Effector CD4-positive, alpha-beta T cell (primary cell): ENCODE measurements at places on chromosomes 4 and X.

DNA sequence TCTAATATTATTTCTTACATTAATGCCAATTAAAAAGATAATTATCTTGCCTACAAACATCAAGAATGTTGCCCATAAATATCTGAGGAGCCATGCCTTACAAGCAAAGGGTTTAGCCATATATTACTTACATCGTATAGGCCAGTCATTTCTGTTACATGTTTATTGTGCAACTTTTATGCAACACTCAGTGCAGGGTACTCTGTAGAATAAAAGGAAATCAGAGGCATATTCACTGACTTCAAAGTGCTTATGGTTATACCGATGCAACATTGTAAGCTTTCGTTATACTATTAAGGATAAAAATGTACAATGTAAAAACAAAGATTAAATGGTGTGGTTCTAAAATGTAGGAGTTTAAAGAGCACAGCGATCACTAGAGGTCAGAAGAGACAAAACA lies 315.9 kb downstream of the PCDH10 start:
- no peak for DNase-seq

GRCh38 chr4:80112236-80112635 lies 39.2 kb upstream of the ANTXR2 start:
- no peak for DNase-seq

DNA sequence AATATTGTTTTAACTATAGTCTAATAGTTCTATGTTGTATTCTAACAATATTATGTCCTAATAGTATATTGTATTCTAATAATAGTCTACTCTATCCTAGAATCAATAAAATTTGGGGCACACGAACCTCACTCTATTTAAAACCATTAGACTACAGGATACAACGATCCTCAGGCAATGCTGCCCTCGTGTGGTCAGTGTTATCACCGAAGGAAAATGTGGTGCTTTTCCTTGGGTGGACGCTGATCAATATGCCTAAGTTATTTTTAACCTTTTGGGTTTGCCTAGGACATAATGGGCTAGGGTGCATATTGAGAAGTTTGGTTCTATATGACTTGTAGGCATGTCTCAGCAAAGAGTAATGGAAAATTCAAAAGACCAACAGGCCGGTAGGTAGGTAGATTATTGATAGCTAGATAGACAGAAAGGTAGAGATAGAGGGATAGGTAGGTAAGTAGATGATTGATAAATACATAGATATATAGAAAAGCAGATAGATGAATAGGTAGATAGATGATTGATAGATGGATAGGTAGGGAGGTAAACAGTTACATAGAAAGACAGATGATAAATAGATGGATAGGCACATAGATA lies 75.1 kb downstream of the PRKX start:
- peak; percentile 23 for DNase-seq

DNA sequence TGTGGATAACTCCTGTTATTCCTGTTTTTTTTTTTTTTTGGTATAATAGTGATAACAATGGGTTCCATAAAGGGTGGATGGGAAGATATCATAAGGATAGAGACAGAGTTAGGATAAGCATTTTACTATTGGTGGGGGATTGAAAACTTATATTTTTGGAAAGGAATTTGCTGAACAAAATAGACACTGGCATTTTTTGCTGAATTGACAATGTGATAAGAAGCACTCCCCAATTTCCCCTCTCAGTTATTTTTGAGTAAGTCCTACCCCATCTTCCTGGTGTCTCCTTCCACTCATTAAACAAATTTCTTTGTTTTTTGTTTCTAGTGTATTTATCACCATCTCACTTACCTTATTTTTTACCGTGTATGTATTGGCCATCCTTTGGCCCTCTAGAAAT lies 55.8 kb downstream of the AMELX start:
- no peak for DNase-seq

GRCh38 chrX:38079463-38079862 lies 73.1 kb downstream of the SYTL5 start:
- no peak for DNase-seq

DNA sequence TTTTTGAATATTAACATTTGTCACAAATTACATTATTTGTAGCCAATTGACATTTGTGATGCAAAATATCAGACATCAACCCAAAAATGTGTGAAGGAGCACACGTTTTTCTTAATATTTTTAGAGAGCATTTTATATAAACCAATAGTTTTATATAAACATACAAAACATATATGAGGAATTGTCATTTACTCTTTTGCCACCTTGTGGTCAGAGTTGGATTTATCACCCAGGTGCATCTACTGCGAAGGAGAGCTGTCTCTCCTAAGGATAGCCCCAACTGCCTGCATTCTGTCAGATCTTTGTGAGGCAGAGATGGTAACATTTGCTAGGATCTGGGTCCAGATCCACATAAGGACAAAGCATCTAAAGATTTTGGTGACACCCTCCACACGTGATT lies 2.5 kb upstream of the USP27X start:
- DNase-seq: no peak

DNA sequence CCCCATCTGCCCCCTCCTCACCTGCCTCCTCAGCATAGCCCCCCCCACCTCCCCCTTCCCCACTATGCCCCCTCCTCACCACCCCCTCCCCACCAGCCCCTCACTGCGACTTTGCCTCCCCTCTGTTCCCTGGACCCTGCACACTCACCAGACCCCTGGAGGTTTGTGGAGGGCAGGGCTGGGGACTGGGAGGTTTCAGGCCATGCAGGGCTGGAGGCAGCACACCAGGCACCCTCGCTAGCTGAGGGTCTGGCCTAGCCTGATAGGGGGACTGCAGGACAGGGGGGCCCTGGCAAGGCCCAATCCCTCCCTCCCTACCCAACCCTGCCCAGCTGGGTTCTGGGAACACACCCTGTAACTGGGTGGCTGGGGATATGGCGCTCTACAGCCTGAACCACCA lies 28.0 kb downstream of the TACC3 start:
- DNase-seq: no peak

DNA sequence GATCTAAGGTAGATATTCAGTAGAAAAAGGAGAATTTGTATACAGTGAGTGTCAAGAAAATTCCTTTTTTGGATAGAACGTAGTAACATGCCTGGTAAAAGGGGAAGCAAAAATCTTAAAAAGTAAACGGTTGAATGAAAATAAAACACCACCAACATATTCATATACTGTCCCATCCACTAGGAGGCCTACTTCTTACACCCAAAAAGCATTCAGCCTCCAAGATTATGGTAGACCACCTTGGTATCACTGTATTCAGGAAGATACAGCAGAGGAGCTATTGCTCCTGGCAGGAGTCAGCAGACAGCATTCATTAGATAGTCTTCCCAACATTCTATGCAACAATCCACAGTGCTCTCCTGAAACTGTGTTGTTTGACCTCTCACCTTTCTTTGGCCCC lies 274.6 kb upstream of the MAGEB2 start:
- no peak for DNase-seq

DNA sequence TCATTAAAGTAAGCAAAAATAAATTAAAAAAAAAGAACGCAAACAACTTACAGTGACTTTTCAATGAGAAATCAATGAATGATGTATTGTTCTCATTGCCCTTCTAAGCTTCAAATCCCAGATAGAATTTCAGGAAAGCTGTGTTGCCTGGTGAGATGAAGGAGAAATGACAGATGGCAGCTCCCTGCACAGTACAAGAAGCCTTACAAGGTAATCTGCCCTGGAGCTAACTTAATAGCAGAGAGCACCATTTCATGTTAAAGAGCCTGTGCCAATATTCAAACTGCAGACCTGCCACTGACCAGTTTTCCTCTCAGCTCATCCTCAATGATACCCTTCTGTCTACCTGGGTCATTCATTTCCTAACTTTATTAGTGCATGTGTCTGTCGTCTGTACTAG lies 54.0 kb downstream of the GC start:
- DNase-seq: no peak

DNA sequence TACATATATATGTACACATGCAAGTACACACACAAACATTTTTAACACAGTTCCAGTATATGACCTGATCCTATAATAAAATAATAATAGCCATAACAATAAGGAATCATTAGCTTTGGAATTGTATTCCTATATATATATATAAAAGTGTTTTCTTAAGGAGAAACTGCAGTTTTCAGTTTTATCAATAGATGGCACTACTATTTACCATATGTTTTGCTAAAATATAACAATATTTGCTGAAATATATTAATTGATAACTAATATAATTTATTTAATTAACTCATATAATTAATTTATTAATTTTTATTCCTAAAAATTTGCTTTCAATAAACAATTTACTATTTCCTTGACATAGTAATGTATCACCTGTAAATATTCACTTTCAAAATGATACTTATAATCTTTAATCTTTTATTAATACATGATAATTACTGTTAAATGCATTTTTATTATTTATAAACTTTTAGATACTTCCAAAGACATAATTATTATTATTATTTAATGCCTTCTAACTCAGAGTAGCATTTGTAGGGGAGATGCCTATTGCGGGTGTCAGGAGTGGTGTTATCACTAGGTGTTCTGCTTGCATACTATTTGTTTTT lies 599.5 kb downstream of the FSTL5 start:
- no peak for DNase-seq

DNA sequence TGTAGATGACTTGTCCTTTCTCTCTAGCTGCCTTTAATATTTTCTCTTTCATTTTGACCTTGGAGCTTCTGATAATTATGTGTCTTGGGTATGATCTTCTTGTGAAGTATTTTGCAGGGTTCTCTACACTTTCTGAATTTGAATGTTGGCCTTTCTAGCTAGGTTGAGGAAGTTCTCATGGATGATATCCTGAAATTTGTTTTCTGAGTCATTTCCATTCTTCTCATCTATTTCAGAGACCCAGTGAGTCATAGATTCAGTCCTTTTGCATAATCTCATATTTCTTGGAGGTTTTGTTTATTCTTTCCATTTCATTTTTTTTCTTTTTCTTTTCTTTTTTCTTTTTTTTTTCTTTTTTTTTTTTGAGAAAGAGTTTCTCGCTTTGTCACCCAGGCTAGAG lies 585.7 kb upstream of the PABPC4L start:
- DNase-seq: no peak

DNA sequence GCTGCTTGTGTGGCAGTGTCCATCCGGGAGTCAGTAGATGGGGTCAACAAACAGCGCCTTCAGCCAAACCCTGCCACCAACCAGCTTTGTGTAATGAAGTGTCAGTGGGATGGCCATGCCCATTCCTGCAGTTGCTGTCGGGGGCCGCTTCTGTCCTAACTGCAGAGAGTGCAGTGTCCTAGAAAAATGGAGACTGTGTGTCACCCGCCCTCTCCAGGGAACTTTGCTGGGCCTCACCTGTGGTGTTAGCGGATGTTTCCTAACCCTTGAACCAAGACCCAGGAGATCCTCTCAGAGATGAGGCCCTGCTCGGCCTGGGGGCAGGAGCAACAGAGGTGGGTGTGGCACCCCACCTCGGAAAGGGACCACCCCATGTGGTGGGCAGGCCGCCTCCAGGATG lies 35.3 kb upstream of the HGFAC start:
- no peak for DNase-seq

GRCh38 chrX:52933213-52933612 lies 25.1 kb downstream of the FAM156A start:
- DNase-seq: no peak

DNA sequence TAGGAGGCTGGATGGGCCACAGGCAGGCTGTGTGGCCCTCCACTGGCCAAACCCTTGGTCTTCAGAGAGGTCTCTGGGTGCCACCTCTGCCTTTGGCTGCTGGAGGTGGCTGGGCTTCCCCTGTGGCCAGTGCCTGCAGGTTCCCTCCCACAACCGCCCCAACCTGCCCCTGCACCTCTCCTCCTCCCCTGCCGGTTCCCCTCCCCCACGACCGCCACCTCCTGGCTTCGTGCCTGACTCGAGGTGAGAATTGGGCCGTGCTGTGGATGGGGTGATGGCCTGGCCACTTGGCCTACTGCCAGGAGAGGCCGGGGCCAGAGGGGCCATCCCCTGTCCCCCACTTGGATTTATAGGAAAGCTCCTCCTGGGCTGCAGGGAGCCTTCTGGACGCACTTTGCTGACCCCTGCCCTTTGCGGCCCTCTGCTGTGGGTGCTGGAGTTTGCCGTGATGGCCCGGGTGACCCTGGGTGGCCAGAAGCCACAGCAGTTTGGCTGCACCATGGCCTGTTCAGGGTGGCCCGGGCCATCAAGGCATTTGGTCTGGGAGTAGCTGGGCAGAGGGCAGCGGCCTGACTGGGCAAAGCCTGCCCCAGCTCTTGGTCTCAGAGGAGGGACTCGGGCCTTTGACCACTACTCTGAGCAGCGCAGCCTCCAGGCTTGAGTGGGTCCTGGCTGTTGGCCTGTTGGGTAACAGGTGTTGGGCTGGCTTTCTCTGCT lies 3.8 kb downstream of the NAT8L start:
- no peak for DNase-seq

DNA sequence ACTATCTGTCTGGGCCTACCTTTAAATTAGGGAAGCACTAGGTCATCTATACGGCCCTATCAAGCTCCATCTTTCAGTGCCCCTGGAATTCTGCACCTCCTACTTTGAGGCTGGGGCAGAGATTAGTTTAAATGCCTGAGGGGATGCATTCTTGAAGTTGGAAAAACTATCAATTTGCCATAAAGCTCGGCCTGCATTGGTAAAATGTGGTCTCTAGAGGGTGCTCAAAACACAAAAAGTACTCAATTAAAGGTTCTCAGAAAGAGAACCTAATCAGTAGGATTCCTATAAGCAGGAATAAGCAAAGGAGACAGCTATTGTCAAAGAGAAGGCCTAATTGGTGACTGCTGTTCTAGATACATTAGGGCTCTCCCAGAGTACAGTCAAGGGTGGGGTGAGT lies 111.7 kb downstream of the AMER1 start:
- DNase-seq: no peak
